Activated CD4-positive, CD25-positive, alpha-beta regulatory T cell treated with anti-CD3 and anti-CD28 coated beads, Interleukin-2, amount 50 U/mL, for 24 hours (primary cell): ENCODE measurements at places on chromosomes 4 and X.

GRCh38 chr4:176631611-176632010 lies 161.1 kb downstream of the VEGFC start:
- no peak for ATAC-seq

- ATAC-seq: no peak
Observed at GRCh38 chr4:135777361-135777760, 1575.8 kb upstream of the PABPC4L start.

- no peak for ATAC-seq
Observed at GRCh38 chrX:50889582-50889981, 21.0 kb upstream of the BMP15 start.

DNA sequence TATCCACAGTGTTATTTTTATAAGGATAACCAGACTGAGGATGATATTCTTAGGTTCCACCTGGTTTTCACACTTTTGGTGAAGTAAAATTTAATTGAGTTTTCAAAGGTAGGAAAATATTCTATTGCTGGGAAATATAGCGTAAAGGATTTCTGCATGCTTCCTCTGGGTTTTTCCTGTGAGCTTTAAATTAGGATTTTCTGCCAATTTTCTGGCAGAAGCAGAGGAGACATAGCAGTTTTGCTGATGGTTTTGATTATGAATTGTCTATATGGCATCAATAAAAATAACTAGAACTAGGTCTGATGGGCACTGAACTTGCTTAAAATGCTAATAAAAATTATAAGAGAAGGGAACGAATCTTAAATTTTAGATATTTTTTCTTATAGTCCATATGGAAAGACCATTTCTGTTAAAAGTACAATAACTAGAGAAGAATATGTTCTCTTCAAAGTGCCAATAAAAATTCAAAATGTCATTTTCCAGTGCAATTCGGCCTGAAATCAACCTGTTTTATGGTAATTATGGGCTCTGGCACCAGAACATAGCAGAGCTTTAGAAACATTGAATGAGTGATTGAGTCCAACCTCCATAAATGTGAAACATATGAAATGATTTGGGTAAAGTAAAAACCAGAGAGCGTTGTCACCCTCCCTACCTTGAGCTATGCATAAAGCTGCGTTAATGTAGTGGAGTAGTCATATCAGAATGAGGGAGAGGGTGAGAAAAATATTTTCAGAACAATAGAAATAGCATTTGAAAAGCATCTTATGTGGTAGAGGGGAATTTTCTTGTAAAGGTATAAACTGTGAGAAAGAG lies 279.7 kb downstream of the SPRY1 start:
- no peak for ATAC-seq

GRCh38 chr4:142331132-142331531 lies 515.0 kb downstream of the INPP4B start:
- no peak for ATAC-seq

- ATAC-seq: no peak
Observed at GRCh38 chr4:153933915-153934687, 145.2 kb upstream of the SFRP2 start.

DNA sequence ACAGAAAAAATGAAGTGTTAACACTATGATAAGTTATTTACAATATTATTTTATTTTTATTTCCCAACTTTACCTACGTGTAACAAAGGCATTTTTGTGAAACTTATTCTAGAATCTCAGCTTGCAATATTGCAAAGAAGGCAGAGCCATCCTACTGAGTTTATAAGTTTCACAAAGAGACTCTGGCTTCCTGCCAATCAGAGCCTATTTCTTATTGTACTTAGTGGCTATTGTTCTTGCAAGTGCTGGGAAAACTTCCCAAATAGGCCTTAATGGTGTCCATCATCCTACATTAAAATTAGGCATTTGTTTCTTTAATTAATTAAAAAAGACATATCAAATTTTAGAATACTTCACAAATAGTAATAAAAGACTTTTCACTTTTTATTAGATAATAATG lies 233.2 kb downstream of the EPHA5 start:
- no peak for ATAC-seq

GRCh38 chr4:83830138-83830888 lies 294.4 kb downstream of the GPAT3 start:
- ATAC-seq: no peak

GRCh38 chrX:20361081-20361889 lies 94.6 kb upstream of the RPS6KA3 start:
- ATAC-seq: no peak

GRCh38 chr4:85760511-85760910 lies 285.6 kb downstream of the ARHGAP24 start:
- no peak for ATAC-seq

GRCh38 chr4:23789762-23790161 lies 100.1 kb downstream of the PPARGC1A start:
- no peak for ATAC-seq
